ENCODE measurements at places on chromosomes 11 and 22.

DNA sequence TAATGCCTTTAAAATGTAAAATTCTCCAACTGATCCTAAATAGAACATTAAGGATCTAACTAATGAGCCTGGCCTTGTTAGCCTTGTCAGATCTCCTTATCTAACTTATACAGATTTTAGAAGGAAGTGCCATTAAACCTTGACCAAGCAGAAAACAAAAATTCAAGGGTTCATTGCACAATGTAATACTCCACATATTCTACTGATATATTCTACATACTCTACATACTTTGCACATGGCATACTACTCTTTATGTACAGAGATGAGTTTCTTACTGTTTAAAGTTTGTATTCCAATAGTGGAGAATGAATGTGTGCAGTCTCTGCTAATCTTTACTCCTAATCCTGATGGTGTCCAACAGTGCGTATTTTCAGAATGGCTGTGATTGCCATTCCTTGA, 297.2 kb downstream of the LUZP2 start:
- DNase-seq, result no peak

DNA sequence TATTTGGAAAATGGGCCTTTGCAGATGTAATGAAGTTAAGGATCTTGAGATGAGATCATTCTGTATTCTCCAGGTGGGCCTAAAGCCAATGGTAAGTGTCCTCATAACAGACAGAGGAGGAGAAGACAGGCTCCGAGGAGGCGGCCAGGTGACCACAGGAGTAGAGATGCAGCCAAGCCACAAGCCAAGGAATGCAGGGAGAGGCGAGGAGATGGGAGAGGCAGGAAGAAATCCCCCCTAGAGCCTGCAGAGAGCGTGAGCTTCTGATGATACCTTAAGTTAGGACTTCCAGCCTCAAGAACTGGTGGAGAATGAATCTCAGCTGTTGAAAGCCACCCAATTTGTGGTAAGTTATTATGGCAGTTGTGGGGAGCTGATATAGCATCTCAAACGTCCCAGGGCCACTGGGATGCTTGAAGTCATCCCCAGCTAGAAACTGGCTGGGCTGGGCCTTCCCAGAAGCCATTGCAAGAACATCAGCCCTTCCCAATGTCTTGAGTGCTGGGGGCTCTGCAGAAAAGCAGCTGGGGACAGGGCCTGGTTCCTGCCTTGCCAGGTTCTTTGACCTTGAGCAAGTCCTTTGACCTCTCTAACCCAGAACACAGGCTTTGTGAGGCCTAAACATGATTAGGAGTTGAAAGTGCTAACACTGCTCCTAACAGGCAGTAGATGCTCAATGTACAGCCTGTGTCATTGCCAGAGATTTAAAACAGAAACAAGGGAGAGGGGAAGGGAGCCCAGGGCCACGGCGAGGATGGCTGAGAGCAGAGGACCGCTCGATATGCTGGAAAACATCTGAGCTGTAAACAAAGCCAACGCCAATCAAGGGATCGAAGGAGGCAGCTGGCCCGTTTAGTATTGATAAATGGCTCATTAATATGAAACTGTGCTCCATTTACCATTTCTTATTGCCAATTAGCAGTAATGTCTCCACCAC, 632.3 kb downstream of the TBC1D22A start:
- no peak for DNase-seq

GRCh38 chr11:15327786-15328231, 213.1 kb downstream of the INSC start:
- peak; percentile 68 for DNase-seq

- no peak for DNase-seq
These were observed 37.7 kb downstream of the DSCAML1 start for GRCh38 chr11:117759305-117759704.

DNA sequence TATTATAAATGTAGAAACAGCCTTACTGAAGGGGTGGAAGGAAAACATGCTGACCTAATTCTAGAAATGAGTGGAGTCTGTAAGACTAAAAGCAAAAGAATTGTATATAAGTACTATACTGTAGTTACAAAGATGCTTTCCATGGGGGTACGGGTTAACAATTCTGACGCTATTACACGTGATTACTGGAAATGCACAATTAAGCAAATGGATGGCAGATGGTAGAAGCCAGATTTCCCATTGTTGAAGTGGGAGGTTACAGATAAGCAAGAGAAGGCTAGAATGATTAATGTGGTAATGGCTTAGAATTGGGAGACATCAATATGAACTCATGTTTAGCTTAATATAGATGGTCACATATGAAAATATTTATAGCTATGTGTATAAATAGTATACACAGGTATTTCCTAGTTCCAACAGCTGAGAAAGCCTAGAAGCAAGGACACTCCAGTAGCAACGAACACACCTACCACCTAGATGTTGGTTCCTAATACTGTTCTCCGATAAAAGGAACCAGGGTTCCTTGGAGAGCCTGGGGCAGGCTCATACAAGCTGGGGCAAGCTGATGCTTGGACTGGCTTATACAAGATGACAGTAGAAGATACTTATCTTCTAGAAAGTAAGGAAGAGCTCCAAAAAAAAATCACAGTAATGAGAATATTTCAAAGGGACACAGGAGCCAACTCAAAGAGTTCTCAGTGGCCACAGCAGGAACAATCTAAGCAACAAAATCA, 13.5 kb downstream of the SMC1B start:
- DNase-seq, result no peak

GRCh38 chr11:11718511-11718910, 96.7 kb upstream of the GALNT18 start:
- DNase-seq, result no peak

DNA sequence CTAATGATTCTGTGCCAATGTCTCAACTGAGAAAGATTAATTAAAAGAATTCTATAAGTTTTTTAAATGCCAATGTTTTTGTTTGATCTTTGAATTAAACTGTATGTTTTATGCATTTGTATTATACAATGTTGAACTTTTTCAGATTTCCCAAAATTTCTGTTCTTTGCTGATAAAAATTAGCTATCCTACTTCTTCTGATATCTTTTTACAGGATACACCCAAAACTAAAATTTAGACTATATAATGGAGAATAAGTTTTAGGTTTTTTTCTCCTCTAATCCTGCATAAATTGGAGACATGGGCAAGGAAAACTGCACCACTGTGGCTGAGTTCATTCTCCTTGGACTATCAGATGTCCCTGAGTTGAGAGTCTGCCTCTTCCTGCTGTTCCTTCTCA, at the start of gene OR5L2:
Gene OR5L2 (plus strand): TSS at position 301 of the 400 bp plus-strand sequence. CDS start 0 bp downstream, at position 301.
- no peak for DNase-seq

DNA sequence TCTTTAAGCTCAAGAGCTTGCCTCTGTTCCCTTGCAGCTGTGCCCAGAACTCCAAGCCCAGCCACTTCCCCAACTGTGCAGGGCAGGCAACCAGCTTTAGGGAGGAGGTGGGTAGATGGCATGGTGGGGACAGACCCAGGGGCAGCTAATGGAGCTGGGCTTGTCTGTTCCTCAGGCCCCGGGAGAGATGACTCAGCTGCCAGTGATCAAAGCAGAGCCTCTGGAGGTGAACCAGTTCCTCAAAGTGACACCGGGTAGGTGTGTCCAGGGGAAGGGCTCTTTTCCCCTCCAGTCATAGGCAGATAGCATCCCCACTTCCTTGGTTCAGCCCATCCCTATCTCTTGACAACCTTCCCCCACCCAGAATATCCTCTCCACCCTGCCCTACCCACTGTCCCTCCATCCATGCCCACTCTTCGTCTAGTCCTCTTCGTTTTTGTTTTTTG, 32.4 kb downstream of the CREB3L1 start:
- DNase-seq, result no peak

DNA sequence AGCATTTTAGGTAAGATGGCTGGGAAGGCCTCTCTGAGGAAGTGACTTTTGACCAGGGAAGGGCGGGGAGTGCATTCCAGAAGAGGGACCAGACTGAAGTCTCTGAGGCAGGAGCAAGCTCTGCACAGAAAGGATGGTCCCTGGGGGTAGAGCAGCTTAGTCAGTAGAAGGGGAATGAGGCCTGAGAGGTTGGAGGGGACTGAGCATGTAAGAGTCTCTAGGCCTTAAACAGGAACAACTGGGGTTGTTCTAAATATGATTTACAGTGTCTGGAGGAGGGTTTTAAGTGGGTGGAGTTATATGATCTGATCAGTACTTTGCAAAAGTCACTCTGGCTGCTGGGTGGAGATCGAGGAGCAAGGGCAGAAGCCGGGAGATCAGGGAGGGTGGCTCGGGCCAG, 31.7 kb upstream of the TEF start:
- peak; percentile 14 for DNase-seq

DNA sequence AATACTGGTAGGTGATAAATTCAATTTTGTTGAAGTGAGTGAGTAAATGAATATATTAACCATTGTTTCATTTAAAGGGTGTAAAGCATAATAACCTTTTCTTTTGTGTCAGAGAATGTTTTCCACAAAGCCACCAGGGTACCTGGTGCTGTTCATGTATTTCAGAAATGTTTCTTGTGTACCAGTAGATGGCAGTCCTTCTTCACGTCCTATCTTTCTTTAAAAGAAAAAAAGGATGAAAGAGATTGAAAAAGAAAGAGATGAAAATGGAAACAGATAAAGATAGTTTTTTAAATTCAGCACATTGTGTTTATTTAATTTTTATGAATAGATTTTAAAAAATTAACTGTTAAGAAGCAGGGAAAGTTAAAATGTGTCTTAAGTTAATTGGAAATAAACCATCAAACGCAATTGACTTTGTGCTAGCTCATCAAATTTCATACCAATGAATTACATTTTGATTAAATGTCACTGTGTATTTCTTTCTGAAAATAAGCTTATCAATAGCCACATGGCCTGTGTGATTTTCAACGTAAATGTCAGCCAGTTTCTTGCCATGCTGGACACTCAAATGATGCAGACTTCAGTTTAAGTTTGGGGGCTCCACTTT, 65.5 kb upstream of the CHORDC1 start:
- DNase-seq, result peak; percentile 13

GRCh38 chr11:123775289-123775688, 21.0 kb upstream of the OR6X1 start:
- DNase-seq, result no peak

DNA sequence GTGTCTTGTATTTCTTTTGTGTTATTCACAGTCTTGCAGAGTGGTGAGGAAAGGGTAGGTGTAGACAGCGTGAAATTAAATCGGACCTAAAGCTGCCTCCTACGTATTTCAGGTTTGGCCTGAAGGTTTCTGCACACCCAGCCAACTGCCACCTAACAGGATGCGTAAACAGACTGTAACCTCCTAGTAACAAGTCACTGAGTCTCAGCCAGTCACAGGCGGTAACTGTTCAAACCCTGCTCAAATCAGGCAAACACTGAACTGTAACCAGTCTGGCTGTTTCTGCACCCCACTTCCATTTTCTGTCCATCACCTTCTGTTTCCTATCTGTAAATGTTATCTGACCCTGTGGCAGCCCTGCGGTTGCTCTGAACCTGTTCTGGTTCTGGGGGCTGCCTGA, 87.1 kb downstream of the ADAMTS15 start:
- DNase-seq, result no peak

GRCh38 chr22:37493979-37494378, 7.8 kb upstream of the MFNG start:
- no peak for DNase-seq

- DNase-seq, result no peak
These were observed 38.4 kb upstream of the ETS1 start for GRCh38 chr11:128625746-128626145.

GRCh38 chr11:27055065-27055682, 14.6 kb downstream of the BBOX1 start:
- DNase-seq, result peak; percentile 79

DNA sequence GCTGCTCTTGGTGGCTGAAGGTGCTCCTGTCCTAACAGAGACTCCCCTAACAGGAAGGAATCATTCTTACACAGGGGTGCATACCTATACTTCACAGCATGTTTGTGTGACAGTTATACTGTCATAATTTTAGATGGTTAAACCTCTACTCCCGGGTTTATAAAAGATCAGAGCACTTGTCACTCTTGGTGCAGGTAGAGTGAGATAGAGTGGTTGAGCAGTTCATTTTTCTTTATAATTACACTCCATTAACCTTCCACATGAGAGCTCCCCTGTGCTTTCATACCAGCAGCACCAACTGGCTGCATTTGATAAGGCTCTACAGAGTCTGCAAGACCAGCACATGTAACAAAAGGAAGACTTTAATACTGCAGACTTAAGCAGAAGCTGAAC, 72.9 kb downstream of the LARGE2 start:
- DNase-seq, result no peak

GRCh38 chr11:6531267-6531752, 34.2 kb downstream of the DNHD1 start:
- DNase-seq, result peak; percentile 72

GRCh38 chr11:93614173-93614722, 47.2 kb upstream of the CEP295 start:
- no peak for DNase-seq

- DNase-seq, result peak; percentile 91
These were observed 26.8 kb downstream of the RPL3 start for GRCh38 chr22:39292561-39293074.

DNA sequence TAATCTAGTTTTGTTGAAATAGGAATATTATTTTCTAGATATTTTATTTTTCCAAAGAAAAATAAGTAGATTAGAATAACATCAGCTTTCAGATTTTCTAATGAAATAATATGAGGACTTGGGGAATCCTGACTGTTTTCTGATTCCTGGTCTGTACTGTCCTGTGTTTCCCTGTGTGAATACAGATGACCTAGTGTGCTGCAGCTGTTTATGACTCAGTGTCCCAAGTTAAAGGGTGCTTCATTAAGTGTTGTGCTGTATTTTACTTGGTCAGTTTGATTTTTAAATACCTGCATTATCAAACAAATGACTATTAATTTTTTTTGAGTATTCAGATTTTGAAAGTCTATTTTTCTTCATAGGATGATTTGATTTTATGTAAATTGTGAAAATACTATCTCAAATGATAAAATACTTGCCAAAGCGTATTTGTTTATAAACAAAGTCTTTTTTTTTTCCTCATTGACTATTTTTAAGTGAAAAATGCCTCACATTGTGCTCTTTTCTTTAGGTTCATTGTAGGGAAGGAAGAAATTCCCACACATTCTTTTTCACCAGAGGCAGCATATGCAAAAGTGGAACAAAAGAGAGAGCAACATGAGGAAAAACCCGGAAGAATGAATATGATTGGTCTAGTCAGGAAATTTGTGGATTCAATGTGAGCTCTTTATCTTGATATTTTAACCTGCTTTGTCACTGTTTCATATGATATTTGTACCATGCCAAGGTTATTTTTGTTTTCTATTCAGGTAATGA, 264.2 kb downstream of the TMEM135 start:
- no peak for DNase-seq

DNA sequence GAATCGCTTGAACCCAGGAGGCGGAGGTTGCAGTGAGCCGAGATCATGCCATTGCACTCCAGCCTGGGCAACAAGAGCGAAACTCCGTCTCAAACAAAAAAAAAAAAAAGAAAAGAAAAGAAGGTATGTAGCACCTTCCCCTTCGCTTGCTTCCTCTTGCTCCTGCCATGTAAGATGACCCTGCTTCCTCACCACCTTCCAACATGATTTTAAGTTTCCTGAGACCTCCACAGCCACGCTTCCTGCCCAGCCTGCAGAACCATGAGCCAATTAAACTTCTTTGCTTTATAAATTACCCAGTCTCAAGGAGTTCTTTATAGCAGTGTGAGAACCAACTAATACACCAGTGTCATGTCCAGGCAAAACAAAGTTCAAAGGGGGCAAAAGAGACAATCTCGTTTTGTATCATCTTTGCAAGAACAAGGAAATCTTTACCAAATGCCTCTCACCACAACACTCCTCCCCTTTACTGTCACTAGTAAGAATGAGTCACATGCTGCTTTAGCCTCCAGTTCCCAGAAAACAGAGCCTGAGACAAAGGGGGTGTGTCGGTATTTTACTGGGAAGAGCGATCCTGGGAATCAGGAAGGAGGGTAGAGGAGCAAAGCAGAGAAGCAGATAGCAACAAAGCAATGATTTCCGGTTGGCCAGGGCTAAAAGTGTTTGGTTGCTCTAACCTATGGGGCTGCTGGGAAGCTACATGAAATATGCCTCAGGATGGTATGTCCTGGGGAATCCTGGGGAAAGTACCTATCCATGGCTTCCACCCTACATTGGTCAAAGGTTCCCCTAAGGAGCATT, 10.5 kb upstream of the MCHR1 start:
- DNase-seq, result peak; percentile 95

All from mesenchymal stem cell (in vitro differentiated cells and primary cell).